Pons (tissue), 1 donor: ENCODE measurements at places on chromosomes 5 and 9.

- DNase-seq, result peak; percentile 76
Measured at GRCh38 chr9:12813960-12814876, 39.4 kb downstream of the LURAP1L start.

DNA sequence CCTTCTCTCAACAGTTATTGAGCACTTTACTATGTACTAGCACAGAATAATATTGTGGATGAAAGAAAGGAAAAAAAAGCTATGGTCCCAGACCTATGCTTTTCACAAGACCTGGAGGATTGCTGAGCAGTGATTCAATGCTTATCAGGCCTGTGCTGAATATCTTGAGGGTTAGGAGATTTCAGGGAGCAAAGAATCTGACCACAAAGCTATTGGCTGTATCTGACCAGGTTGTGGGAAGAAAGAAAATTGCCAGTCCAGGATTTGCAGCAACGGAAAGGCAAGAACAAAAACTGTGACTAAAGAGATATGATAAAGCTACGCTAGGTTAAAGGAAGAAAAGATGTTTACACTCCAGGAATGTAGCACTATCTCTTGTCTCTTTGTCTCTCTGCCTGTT is 14.9 kb upstream of the MACIR start:
- DNase-seq, result no peak

- no peak for DNase-seq
Measured at GRCh38 chr5:55173687-55174230, 782 bp upstream of the CDC20B start.

GRCh38 chr9:69155341-69156030 is 18.6 kb upstream of the TJP2 start:
- DNase-seq, result no peak

DNA sequence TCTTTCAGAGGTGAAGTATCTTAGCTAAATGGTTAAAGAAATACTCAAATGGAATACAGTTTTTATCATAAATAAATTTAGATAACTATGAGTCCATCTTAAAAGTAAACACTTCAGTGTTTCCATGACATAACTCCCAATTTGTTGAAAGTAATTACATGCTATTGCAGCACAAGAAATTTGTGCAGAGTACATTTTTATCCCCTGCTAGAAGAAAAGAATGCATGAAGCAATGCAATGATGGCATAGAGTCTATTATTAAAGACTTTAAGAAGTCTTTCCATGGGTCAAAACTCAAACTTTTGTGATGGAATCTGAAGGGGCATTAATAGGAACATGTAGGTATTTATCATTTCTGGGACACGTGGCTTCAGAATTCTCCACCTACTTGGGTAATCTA is 106.6 kb upstream of the DPYSL3 start:
- no peak for DNase-seq

GRCh38 chr5:67318746-67319145 is 122.1 kb upstream of the CD180 start:
- DNase-seq, result no peak
